ENCODE measurements at places on chromosomes 4 and X.
A peak's percentile ranks its signal among the peaks of the same experiment; 100 is the strongest.

GRCh38 chr4:140568507-140569306 is at the start of gene UCP1:
Gene UCP1, minus strand, starts transcription at chr4:140568961. Its CDS starts 232 bp downstream, at chr4:140568729.
- no peak for DNase-seq

GRCh38 chrX:106752101-106752678 is 25.7 kb downstream of the RNF128 start:
- DNase-seq = no peak

DNA sequence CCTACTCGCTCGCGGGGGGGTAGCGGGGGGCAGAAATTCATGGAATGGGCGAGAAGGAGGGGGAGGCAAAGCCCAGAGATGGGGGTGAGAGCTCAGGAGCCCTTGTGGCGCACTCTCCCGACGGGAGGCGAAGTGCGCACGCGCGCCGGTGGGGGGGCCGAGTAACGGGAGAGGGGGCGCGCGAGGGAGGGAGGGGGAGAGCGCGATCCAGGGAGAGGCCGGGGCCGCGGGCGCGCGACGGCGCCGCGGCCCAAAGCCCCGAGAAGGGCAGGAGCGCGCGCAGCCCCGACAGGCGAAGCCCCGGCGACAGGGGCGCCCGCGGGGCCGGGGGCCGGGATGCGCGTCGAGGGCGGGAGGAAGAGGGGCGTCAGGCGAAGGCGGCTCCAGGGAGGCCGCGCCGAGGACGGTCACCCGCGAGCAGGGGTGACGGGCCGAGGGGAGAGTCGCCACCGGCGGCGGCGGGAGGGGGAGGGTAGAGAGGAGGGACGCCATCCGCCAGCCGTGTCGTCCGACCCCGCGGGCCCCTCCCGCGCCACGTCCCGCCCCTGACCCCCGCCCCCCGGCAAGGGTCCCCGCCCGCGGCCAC is 421 bp downstream of the MECP2 start:
- DNase-seq = peak; percentile 42

- DNase-seq = no peak
Measured at GRCh38 chr4:186953599-186954260, 230.1 kb upstream of the FAT1 start.

- DNase-seq = peak; percentile 16
Measured at GRCh38 chr4:36254371-36254770, 10.1 kb upstream of the ARAP2 start.

GRCh38 chr4:175453456-175453855 is 358.6 kb downstream of the GPM6A start:
- DNase-seq = no peak

- no peak for DNase-seq
Measured at GRCh38 chr4:147651563-147651962, 32.4 kb downstream of the PRMT9 start.

All from nucleus accumbens (tissue), 56 donors.